Right atrium auricular region (tissue), 2 donors: ENCODE measurements at places on chromosomes 11 and 22.
A peak's percentile ranks its signal among the peaks of the same experiment; 100 is the strongest.

- no peak for DNase-seq
- H3K36me3 ChIP-seq: no peaks in the 10 kb centered on the region
- H3K27me3 ChIP-seq: no peaks in the 10 kb centered on the region
These were observed 92.6 kb upstream of the AKIP1 start for GRCh38 chr11:8818421-8818820.

DNA sequence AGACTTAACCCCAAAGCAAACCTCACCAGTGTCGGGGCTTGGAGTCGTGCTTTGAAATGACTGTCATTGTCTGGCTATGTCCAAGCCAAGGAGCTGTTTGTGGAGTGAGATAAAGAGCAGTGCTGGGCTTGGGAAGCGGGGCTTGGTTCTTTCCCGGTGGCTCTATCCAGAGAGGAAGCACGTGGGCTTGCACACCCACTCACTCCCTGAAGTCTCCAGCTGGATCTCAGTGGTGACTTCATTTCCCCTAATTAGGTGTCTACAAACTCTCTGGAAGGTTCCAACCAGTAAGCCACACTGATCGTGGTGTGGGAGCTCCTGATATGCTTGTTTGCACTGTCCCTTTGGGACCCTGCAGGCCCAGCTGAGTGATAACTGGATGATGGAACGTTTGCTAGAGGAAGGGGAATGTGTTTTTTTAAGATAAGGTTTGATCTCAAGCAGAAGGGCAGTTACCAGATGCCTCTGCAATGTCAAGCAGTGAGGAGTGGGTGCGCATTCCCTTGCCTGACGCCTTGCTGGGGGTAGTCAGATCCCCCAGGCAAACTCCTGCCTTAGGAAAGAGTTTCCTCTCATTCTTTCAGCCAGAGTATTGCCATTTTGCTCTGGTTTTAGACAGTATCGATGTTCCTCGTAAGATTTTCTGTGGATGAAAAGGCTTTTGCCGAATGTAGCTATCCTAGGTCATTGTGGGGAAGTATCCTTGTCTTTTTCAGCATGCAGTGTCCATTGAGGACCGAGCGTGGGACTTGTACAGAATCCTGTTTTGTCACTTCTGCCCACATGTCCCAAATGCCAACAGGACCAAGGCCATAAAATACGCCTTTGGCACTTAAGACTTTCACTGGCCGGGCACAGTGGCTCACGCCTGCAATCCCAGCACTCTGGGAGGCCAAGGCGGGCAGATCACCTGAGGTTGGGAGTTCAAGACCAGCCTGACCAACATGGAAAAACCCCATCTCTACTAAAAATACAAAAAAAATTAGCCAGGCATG is 90.9 kb downstream of the MICAL2 start:
- peak; percentile 91 for DNase-seq
- peaks cover 12% of the 10 kb centered on the region for H3K36me3 ChIP-seq
- H3K4me1 ChIP-seq: no peaks in the 10 kb centered on the region
- peak overlapping the region; percentile 88 for H3K27ac ChIP-seq
- H3K27me3 ChIP-seq: no peaks in the 10 kb centered on the region
- no peak overlapping the region for H3K4me3 ChIP-seq

DNA sequence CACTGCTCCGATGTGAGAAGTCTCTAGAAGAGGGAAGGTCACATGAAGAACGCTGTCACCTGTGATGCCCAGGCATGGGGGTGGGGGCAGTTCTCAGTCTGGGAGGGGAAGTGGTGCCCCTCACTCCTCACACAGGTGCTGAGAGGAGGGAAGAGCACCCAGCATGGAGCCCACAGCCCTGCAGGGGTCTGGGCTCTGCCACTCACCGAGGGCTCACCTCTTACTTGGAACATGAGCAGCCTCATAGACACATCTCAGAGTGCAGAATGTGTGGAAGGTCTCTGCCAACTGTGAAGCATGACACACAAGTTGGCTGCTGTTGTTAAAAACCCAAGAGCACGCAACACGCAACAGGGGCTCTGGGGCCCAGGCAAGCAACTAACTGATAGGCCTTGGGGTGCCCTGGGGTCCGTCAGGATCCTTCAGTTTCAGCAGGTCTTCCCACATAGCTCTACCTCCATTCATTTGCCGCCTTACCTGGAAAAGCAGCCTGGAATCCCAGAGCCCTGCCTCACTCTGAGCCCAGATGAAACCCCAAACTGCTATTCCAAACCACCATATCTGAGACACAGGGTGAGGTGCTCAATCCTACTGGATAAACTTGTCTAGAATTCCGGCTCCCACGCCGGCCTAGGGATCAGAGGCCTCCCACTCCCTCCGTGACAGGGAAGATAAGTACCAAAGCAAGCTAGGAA is 17.5 kb upstream of the TMPRSS4 start:
- DNase-seq: no peak
- no peaks in the 10 kb centered on the region for H3K27me3 ChIP-seq
- H3K4me3 ChIP-seq: no peak overlapping the region
- H3K4me1 ChIP-seq: no peaks in the 10 kb centered on the region

- H3K27ac ChIP-seq: no peak overlapping the region
- no peaks in the 10 kb centered on the region for H3K36me3 ChIP-seq
- DNase-seq: no peak
- H3K4me3 ChIP-seq: no peak overlapping the region
- H3K4me1 ChIP-seq: no peaks in the 10 kb centered on the region
These were observed 11.5 kb upstream of the MUC15 start for GRCh38 chr11:26583550-26583949.

GRCh38 chr22:22080270-22080669 is 97.7 kb upstream of the TOP3B start:
- no peak overlapping the region for H3K27ac ChIP-seq
- peak; percentile 53 for DNase-seq
- no peaks in the 10 kb centered on the region for H3K27me3 ChIP-seq
- H3K4me3 ChIP-seq: no peak overlapping the region
- H3K4me1 ChIP-seq: no peaks in the 10 kb centered on the region
- no peaks in the 10 kb centered on the region for H3K36me3 ChIP-seq

GRCh38 chr11:69397732-69398131 is 83.7 kb upstream of the LINC01488 start:
- no peaks in the 10 kb centered on the region for H3K36me3 ChIP-seq
- no peak for DNase-seq
- H3K27me3 ChIP-seq: no peaks in the 10 kb centered on the region

GRCh38 chr11:121672630-121673487 is 220.1 kb upstream of the SORL1-AS1 start:
- no peaks in the 10 kb centered on the region for H3K4me1 ChIP-seq
- no peaks in the 10 kb centered on the region for H3K27me3 ChIP-seq
- no peaks in the 10 kb centered on the region for H3K36me3 ChIP-seq
- peak overlapping the region; percentile 31 for H3K27ac ChIP-seq
- DNase-seq: peak; percentile 70
